ENCODE measurements at places on chromosomes 1 and 21.

- DNase-seq: no peak
Measured at GRCh38 chr1:53449693-53450092, 9.5 kb upstream of the DMRTB1 start.

GRCh38 chr1:37399830-37400464, 74.4 kb upstream of the ZC3H12A start:
- no peak for DNase-seq

DNA sequence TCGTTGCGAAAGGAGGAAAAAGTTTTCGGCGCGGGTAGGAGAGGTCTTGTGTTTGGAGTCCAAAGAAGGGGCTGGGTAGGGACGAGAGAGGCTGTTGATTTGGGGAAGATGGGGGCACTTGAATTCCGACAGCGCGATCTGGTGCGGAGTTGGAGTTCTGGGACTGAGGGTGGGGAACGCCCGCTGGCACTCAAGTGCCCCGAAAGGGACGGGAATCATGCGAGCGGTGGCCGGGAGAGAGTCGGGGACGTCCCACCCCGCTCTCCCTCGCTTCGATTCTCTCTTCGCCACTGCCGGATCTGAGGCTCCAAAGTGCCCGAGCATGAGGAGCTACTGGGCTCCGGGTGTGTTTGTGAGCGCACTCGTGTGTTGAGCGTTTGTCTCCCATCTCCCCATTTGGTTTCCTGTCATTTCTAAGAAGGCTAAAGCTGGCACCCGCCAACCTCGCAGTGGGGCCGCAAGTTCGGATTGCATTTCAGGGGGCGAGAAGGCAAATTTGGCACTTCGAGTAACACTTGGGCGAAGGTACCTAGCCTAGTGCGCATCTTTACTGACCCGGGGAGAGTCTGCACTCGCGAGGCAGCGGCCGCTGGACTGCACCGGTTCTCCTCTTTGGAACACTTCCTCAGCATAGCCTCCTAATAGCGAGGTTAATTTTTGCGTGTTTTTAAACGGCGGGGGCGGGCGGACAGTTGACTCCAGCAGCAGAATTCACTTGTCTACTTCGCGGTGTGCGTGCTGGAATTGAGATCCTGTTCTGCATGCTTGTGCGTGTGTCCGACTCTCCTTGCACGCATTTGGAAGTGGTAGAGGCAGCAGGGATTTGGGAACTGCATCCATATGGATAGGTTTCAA, 1.2 kb downstream of the CHRM3 start:
- DNase-seq: no peak

DNA sequence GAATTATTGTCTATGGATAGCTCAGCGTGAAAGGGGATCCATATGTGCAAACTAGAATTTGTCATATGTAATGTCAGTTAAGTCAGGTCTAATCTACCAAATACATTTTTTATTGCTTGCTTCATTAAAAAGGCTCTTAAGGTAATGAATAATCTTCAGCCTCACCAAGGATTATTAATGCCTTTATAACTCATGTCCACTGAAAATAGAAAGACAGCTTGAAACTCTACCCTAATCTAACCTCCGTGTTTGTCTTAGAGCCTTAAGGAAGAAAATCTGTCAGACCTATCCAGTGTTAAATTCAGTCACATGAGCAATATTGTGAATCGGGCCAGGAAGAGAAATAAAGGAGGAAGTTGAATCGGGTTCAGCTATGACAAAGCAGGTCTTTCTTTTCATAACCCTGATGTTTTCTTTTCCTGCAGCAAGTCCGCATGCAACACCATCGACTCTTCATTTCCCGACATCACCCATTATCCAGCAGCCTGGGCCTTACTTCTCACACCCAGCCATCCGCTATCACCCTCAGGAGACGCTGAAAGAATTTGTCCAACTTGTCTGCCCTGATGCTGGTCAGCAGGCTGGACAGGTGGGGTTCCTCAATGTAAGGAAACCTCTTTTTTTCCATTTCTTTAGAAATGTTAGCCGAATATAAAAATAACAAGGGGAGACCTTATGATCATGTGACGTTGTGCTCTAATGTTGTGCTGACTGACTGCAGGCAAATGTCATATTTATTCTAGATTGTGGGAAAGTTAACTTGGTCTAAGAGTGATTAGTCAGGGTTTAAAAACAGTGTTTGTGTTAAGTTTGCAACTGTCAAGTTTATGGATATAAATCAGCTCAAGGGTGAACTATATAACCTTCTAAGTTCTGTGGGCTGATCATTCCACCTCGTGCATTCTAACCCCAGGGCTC, 321.0 kb downstream of the TM2D1 start:
- DNase-seq: no peak

DNA sequence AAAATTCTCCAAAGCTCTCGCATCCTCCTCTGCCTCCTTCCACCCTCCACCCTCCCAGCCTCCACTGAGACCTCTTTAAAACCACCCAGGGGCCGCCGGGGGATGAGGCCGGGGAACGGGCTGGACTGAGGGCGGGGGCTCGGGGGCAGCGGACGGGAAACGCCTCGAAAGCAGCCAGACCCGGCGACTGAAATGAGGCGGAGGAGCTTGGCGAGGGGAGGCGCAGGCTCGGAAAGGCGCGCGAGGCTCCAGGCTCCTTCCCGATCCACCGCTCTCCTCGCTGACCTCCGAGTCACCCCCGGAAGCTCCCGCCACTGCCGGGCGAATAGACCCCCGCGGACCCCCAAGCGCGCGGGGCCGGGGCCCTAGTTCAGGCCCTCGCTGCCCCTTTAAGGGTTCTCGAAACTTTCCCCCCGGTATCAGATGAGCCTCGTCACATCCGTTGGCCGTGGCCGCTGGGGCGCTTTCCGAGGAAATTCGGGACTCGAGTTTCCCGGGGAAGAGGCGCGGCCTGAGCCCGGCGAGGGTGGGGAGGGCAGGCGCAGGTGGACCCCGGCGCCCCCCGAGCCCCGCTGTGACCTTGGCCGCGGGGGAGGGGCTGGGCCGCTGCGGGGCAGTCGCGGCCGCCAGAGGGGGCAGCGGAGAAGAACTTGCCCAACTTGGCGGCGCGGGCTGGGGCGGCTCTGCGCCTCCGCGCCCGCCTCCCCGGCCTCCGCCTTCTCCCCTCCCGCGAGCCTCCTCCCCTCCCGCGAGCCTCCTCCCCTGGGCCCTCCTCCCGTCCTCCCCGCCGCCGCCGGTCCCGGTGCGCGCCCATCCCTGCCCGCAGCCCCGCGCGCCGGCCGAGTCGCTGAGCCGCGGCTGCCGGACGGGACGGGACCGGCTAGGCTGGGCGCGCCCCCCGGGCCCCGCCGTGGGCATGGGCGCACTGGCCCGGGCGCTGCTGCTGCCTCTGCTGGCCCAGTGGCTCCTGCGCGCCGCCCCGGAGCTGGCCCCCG, at the start of gene BACE2:
TSS of gene BACE2 (plus strand) at position 813 of the 995 bp plus-strand sequence. CDS start at position 917, 104 bp downstream.
- peak; percentile 39 for DNase-seq

GRCh38 chr1:22142315-22143064, 407 bp downstream of the WNT4 start:
- peak; percentile 35 for DNase-seq

Measured in PC-9 (cell line).